ENCODE measurements at places on chromosomes 12 and 14.
A peak's percentile ranks its signal among the peaks of the same experiment; 100 is the strongest.

DNA sequence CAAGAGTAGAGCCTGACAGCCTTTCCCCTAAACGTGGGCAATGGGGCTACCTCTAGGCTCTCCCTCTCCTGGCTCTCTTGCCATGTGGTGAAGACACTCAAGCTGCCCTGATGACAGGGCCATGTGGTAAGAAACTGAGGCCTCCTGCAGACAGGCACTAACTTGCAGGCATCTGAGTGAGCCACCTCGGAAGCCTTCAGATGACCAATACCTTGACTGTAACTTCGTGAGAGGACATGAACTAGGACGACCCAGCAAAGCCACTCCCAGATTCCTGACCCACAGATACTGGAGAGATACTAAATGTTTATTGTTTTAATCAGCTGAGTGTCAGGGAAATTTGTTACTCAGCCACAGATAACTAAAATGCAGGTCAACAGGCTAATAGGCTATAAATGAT, 96.4 kb downstream of the EFCAB11 start:
- DNase-seq: no peak

DNA sequence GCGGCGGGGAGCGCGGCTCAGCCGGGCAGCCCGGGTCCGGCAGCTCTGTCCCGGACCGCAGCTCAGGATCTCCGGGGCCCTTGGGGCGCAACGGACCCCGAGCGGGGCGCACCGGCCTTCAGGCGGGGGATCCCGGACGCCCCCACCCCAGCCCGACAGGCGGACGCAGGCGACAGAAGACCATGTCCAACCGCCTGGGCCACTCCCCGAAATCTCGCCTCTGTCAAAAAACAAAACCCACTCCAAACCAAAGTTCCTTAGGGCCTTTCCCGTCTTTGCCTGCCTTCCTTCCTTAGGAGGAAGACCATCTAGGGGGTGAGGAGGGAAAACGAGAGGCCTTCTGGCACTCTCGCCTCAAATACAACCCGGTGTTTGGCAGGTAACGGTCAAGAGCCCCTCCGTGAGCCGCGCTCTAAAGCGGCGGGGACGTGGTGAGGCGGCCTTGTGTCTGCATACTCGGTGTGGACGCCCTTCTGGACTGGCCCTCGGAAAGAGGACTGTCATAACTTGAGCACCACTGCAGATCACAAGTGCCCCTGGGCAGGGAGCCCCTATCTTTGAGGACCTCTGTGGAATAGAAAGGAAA, 604 bp downstream of the HCFC2 start:
- DNase-seq: peak; percentile 38

- no peak for DNase-seq
Observed at GRCh38 chr12:126436041-126436440, 1370.8 kb downstream of the AACS start.

- peak; percentile 50 for DNase-seq
Observed at GRCh38 chr12:6766651-6767349, 637 bp downstream of the PTMS start.

GRCh38 chr12:127712561-127712960, 554.4 kb upstream of the TMEM132C start:
- no peak for DNase-seq

GRCh38 chr12:121738340-121738858, 25.8 kb downstream of the TMEM120B start:
- no peak for DNase-seq

DNA sequence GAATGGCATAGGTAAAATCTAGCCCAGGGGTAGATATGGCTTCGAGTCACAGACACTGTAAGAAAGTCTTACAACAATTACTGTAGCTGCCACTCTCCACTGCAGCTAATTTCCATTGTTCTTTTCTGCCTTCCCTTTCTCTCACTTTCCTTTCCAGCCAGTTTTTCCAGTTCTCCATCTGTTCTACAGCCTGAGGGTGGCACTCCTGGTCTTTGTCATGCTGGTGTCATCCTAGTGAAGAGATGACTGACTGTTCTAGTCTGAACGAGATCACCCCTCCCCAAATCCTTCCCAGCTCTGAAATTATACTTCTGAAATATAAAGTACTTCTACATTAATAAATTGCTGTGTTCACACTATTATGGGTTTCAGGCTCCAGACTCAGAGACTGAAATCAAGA, 74.2 kb upstream of the CSRP2 start:
- DNase-seq: no peak

- DNase-seq: no peak
Observed at GRCh38 chr14:102442241-102443211, 67.0 kb downstream of the ANKRD9 start.

GRCh38 chr14:65281991-65282895, 130.3 kb upstream of the FUT8 start:
- no peak for DNase-seq

GRCh38 chr12:53551889-53552291, 44.6 kb upstream of the NPFF start:
- no peak for DNase-seq

GRCh38 chr12:57583008-57583831, 7.8 kb upstream of the PIP4K2C start:
- peak; percentile 91 for DNase-seq

GRCh38 chr14:99803803-99804202, 10.6 kb downstream of the EML1 start:
- DNase-seq: peak; percentile 68

GRCh38 chr12:1936406-1937320, 18.2 kb upstream of the CACNA2D4 start:
- no peak for DNase-seq

GRCh38 chr12:105334582-105334981, 4.1 kb downstream of the C12orf75 start:
- no peak for DNase-seq

DNA sequence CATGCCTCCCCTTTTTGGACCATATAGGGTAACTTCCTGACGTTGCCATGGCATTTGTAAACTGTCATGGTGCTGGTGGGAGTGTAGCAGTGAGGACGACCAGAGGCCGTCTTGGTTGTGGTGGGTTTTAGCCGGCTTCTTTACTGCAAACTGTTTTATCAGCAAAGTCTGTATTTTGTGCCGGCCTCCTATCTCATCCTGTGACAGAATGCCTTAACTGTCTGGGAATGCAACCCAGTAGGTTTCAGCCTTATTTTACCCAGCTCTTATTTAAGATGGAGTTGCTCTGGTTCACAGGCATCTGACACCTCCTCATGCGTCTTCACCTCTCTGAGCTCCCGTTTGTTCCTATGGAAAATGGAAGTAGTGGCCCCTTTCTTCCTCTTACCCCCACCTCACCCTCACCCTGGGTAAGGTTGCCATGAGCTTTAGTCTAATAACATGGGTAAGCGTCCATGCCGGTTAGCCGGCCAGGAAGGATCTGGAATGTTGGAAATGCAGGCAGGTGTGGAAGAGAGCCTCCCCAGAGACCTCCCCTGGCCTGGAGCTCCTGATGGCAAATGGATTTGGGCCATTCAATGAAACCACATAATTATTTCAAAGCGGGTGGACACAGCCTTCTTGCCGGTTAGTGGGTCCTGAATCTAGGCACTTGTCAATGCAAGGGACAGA, 18.6 kb downstream of the HHIPL1 start:
- no peak for DNase-seq
